ENCODE measurements at places on chromosomes 2 and 18.

GRCh38 chr2:201931475-201931874 lies 102.2 kb upstream of the FZD7 start:
- DNase-seq = no peak

GRCh38 chr2:46356991-46357390 lies 59.8 kb downstream of the EPAS1 start:
- DNase-seq = no peak

DNA sequence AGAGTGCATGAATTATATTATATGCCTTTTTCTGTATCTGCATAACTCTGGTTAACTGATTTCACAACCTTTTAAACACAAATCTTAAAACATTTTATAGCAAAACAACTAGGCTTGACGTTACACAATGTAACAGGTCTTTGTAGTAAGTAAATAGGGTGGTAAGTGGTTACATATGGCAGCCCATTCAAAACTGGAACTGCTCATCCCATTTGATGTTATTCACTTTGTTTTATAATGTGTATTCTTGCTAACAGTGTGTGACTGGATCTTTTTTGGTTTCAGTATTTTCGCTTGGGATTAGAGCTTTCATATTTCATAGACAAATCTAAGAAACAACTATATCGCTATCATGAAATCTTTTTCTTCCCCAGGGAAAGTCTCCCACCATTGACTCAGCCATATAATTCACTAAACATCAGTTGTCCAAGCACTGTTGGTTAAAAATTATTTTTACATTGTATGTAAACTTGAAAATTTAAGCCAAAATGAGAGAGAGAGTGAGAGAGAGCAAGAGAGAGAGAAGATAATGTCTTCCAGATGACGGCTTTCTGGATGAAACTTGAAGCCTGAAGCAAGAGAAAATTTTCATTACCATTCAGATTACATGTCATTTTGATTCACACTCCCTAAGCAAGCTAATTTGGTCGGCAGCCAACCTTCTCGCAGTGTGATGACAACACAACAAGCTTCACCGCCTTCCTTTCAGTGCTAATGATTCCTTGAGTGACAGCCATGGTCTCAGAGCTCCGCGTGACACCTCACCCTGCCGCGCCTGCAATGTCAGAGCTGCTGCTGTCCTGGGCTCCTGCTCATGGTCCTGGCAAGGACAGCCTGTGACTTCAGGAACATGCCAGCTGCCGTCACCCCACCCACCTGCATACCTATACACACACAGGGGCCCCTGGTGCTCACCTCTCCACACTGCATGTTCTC lies 946.9 kb upstream of the SOX11 start:
- DNase-seq = no peak

- no peak for DNase-seq
Observed at GRCh38 chr2:15607709-15608391, 16.2 kb downstream of the DDX1 start.

GRCh38 chr18:11808001-11808855 lies 43.0 kb upstream of the CHMP1B start:
- no peak for DNase-seq

- DNase-seq = no peak
Observed at GRCh38 chr2:147679955-147680531, 164.8 kb upstream of the ACVR2A start.

- DNase-seq = no peak
Observed at GRCh38 chr2:122423934-122424333, 668.5 kb downstream of the TSN start.

- DNase-seq = peak; percentile 28
Observed at GRCh38 chr2:85435981-85436835, 17.7 kb downstream of the SH2D6 start.

GRCh38 chr18:74203811-74204210 lies 55.5 kb downstream of the TIMM21 start:
- no peak for DNase-seq

DNA sequence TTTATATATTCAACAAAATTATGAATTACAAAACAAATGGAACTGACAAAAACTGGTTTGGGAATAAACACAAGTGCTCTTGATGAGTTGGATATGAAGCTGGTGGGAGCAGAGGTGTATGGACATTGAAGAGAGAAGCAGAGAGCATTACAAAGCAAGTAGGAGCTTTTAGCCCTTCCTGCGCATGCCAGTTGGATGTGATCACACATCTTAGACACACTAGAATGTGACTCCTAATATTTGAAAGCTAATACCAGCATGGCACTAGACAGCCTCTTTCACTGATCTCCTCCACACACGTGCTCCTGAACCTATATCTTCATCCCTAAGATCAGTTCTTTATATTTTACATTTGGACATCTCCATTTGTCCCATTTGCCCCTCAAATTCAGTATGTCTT lies 298.1 kb downstream of the MTX2 start:
- no peak for DNase-seq

- DNase-seq = no peak
Observed at GRCh38 chr2:229429589-229429988, 158.5 kb upstream of the PID1 start.

DNA sequence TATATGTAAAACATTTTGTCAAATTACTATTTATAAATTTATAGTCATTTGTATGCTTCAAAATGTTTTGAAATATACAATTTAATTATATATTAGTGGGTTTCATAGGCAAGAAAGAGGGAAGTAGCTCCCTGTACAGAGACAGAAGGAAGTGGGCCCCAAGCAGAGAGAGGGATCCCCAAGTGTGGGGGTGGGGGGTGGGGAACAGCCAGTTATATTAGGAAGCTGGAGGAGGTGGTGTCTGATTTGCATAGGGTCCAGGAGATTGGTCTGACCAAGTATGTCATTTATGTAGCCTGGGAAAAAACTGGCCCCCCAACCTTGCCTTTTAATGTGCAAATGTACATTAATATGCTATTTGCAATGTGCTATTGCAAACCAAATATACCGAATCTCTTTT lies 76.5 kb upstream of the ZSWIM2 start:
- no peak for DNase-seq

- no peak for DNase-seq
Observed at GRCh38 chr18:32308493-32309120, 118.8 kb downstream of the MEP1B start.

GRCh38 chr18:37483984-37484819 lies 81.4 kb downstream of the CELF4 start:
- DNase-seq = no peak

DNA sequence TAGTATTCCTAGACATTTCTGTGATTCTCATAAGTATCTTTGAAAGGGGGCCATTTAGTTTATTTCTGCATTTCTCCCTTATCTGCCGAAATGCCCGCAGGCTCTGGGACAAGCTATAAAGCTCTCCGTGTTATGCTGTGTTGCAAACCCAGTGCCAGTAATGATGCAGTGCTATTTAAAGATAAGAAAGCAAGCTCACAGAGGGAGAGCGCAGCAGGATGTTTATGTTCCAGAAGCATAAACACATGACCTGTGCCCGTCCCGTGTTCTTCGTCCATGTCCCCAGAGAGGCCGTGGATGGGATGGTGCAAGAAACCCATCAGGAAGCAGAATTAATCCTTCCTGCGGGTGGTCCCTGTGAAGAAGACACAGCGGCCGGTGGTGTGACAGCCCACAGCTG lies 99.4 kb downstream of the NEDD4L start:
- no peak for DNase-seq

GRCh38 chr2:217228732-217229131 lies 368.9 kb upstream of the TNP1 start:
- DNase-seq = no peak

DNA sequence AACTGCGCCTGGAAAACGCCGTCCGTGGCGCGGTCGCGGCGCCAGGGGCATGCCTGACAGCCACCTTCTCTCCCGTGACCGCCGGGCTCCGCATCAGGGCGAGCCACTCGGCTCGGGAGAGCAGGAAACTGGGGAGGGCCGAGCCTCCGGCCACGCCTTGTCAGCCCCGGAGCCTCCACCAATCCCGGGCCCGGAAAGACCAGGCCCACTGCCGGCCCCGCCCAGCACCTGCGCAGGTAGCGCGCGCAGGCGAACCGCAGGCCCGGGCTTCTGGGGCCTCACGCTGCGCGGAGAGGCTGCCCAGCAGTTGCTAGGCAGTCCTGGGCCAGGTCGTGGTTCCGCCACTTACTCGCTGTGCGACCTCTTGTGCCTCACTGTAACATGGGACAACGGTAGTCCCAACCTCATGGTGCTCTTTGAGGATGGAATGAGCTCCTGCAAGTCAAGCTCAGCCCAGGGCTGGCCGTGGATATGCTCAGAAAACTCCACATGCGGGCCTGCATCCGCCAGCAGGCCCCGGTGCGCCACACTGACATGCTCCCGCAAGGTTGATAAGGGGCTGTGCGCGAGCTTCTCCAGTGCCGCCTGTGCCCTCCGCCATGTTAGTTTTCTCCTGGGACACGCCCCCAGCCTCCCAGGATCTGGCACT lies 97.1 kb downstream of the INHBB start:
- DNase-seq = no peak

DNA sequence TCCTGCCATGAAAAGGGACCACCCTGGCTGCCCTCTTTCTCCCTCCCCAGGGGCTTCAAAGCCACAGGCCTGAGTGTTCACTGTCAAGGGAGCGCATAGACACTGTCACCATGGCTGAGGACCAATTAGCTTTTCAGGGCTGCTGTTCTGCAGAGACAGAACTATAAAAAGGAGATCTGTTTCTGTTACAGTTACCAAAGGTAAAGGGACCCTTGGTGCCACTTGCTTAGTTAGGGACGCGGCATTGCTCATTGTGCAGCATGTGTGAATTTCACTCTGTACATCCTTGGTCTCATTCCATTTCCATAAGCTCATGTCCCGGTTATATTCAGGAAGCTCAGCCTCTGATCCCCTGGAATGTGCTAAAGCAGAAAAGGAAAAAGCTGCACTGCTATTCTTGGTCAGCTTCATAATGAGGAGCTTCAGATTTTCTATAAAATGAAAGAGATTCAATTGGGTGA lies 55.5 kb upstream of the RNF152 start:
- DNase-seq = no peak

DNA sequence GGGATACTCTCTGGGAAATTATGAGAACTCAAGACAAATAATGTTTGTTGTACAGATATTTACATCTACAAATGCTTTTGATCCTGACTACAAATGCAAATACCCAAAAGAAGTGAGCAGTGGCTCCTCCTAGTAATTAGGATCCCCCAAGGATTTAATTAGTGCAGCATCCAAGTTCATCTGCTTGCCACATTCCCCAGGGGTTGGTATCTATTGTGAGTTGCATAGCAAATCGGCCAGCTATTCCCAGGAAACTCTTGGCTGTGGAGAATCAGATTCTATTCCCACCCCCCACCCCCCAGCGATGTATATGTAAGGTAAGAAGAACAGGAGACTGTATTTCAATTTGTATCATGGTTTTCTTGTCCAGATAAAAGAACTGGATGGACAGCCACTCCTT lies 725.1 kb upstream of the CDH7 start:
- DNase-seq = no peak

DNA sequence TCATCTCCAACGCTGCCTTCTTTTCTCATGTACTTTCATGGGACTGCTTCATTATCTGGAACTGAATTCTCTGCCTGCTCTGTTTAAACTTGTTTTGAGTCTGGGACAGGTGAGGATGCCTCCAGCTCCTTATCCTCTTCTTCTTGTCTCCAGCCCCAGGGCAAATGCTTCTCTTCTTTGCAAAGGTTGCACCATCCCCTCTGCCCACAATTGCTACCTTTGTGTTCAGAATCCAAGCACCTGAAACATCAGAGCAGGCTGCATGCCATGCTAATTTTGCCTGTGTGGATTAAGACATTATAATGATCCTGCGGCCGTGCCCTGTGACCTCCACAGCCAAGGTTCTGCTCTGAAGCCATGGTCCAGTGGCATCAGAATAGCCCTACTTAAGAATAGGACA lies 309.5 kb downstream of the EPHA4 start:
- DNase-seq = no peak

DNA sequence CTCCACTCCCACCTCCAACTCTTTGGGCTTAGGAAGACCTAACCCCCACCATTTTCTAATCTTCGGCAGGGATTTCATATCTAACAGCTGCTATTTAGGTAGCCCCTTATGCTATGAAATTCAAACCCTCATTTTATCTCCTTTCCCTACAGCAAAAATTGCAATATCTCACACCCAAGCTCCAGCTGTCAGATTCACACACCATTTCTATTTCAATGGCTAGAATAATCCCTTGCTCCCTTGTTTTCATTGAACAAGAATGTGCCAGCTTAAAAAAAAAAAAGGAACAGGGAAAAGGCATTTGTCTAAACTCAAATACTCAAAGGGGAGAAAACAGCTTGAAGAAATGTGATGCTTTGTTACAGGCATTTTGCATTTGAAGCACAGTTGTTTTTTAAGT lies 850.6 kb upstream of the ACVR2A start:
- no peak for DNase-seq

DNA sequence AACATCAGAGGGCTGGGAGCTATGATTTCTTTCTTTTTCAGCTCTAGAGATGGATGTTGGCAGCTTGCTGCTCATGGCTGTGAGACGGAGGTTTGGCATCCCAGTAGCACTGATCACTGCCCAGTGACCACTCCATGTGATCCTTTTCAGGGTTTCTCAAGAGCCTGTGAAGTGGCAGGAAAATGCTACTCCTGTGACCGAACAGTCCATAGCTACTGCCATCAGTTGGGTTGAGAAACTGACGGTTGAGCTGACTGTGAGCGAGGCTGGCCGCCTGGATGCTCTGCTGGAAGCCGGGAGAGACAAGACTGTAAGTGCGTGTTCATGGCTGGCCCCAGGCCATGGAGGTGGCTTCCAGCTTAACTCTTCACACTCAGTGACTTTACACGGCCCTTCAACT lies 34.2 kb downstream of the VWA3B start:
- DNase-seq = no peak

DNA sequence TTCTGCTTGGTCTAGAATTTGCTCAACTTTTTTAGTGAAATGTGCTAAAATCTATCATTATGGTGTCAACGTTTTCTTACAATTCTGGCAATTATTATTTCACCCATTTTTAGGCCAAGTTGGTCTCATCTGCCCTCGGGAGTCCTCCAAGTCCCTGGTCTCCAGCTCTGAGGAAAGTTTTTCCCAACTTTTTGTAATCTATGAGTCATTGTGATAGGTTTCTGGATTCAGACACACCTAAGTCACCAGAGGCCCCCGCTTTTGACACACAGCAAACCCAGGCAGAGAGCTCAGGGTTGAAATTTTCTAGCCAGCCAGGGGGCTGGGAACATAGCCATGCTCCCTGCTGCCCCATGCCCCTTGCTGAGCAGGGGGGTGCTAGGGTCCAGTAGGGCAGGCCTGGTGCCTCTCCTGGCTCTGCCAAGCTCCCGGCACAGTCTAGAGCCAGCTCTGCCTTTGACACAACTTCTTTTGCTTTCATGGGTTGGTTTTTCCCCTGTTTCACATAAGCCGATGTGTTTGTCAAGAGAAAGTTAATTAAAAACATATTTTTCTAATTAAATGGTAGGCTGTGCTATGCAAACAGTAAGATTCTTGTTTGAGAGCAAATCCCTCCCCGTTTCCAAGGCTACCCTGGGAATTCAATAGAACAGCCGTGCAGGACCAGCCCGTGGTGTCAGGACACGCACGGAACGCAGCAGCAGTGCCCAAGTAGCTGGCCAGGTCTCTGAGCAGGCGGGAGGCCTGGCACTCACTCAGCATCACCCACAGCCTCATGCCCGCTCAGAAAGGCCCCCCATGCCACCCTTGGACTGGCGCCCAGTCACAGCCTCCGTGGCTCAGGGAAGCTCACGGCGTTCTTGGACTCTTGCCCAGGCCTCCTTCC lies 25.5 kb upstream of the SNED1 start:
- DNase-seq = no peak
